DMS 273 treated with DMSO at 0.1 percent for 48 hours (cell line): ENCODE measurements at places on chromosomes 12 and 14.

GRCh38 chr14:51996148-51996746 lies 6.9 kb downstream of the RTRAF start:
- no peak for DNase-seq

GRCh38 chr14:31221266-31221665 lies 13.7 kb upstream of the HECTD1 start:
- DNase-seq: no peak

GRCh38 chr14:33484264-33484663 lies 466.6 kb downstream of the EGLN3 start:
- DNase-seq: no peak

GRCh38 chr14:103543140-103543539 lies 14.1 kb downstream of the TRMT61A start:
- no peak for DNase-seq

DNA sequence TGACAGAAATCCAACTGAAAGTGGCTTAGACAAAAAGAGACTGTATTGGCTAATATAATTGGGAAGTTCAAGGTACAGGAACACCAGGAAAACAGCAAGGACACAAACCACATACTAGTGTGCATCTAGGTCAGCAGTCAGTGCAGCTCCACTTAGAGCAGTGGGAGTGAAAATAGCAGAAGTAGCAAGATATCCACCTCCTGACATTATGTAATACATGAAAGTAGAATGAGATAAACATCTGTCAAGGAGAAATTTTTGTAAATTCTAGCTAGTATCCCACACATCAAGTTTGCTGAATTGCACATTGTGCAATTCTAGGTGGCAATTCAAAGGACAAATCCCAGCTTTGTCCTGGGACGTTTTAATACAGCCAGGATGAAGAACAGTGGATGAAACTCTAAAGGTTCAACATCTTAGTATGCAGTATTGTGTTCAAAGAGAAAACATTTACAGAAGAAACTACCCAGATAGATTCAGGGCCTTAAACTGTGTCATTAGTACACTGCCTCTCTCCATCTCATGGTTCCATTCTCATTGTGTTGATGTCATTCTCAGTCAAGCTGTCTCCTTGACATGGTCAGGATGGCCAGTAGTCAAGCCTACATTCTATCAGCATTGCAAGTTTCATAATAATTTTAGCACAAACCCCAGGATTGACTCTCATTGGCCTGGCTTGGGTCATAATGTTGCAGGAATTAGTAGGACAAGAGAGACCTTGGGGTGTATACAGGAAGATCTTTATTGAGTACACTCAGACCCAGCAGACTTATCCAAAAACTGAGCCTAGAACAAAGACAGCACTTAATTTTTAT lies 56.8 kb downstream of the SDR9C7 start:
- no peak for DNase-seq

DNA sequence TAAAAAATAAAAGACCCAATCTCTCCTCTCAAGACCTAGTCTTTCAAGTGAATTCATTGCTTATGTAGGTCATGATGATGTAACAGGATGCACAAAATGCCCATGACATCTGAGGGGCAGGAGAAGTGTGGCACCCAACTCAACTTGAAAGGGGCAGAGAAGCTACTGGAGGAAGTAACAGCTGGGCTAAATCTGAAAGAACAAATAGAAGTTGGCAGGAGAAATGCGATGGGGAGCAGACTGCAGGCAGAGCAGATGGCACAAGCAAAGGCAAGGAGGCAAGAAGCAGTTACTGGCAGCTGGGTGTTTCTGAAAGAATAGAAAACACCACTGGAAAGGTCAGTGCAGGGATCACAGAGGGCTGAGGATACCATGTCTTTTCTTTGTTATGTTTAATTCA lies 14.6 kb downstream of the SLC38A4 start:
- DNase-seq: peak; percentile 78

DNA sequence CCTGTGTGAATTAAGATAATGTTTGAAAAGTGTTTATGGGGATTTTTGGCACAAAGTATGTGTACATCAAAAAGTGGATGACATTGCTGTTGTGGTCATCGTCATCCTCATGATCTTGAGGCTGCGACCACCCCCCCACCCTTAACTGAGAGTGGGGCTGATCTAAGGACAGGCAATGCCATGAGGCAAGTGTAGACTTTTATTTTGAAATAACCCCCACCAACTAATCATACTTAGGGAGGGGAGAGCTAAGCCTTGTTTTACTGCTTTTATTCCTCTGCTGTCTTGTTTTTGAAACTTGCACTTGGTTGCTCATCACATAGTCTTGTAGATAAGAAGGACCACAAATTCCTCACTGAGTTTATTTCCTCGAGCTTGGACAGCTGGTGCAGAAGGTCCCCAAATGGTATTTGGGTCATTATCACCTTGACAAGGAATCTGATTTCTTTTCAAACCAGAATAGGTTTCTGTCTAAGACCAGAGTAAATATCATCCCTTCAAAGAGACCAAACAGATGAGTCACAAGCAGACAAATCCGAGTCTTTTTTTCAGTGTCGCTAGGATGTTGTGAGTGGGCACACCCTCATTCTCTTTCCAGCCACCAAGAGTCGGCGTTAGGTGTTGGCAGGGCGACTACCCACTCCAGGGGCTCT lies 23.9 kb upstream of the SMOC1 start:
- no peak for DNase-seq

GRCh38 chr14:99253890-99254289 lies 18.1 kb downstream of the BCL11B start:
- no peak for DNase-seq
